Fibroblast of skin of scalp (primary cell): ENCODE measurements at places on chromosomes 5 and 9.

- no peak for DNase-seq
Observed at GRCh38 chr5:170218726-170219125, 14.1 kb upstream of the C5orf58 start.

- DNase-seq, result no peak
Observed at GRCh38 chr9:13878241-13878711, 435.7 kb downstream of the NFIB start.

DNA sequence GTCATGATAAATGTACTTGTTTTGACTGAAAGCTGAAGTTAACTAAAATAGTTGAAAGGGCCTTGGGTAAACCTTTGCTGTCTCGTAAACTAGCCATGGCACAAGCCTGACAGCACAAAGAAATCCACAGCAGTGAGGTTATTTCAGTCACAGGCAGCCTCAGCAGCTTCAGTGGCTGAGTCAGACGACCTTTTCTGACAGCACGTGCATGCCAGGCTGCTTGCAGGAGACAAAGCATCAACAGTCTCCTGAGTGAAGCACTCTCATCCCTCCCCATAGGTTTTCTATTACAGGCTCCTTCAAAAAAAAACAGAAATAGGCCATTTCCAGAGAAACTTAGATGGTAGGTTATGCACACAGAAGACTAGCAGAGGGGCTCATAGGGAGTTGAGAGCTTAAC lies 34.6 kb downstream of the OXCT1 start:
- peak; percentile 87 for DNase-seq

GRCh38 chr5:139662617-139663016 lies 14.5 kb downstream of the CXXC5 start:
- DNase-seq, result no peak

GRCh38 chr5:134451225-134451935 lies 39.7 kb upstream of the CDKN2AIPNL start:
- no peak for DNase-seq

- DNase-seq, result peak; percentile 77
Observed at GRCh38 chr9:83011611-83012010, 51.3 kb downstream of the RASEF start.
